ENCODE measurements at places on chromosomes 16 and 17.

DNA sequence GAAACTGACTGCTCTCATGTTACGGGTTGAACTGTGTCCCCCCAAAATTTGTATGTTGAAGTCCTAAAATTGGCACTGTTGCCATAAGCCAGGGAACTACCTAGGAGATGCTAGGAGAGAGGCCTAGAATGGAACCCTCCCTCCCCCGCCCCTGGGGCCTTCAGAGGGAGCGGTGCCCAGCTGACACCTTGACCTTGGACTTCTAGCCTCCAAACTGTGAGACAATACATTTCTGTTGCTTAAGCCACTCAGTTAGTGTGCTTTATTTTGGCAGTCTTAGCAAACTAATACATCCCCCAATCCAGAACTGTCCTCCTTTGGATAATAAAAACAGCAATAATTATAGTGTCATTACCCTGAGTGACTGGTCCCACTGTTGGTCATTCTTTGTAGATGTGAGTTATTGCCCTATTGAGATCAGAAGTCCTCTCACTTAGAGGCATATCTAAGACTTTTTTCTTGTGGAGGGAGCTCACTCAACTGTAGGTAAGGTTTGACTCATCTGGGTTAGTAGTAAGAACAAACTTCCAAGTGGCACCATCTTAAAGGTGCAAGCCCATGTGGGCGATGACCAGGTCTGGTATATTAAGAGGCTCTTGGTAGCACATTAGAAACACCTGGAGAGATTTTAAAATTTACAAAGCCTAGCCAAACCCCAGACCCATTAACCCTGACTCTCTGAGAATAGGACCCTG lies 93.0 kb upstream of the HLF start:
- no peak for DNase-seq

DNA sequence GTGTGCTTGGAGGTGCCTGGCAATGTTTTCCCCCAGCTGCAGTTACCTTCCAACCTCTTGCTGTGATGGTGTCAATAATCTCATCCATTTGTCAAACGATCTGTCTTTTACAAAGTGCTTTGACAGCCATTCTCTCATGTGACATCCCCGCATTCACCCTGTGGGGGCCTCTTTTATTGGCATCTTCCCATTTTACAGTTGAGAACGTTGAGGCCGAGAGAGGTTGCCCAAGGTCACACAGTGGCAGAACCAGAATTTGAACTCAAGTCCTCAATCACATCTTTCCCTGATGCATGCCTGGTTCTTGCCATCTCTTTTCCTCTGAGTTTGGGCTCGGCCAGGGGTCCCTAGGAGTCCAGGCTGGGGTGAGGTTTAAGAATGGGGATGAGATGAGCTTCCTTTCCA lies 1.5 kb downstream of the TAOK2 start:
- DNase-seq = no peak

DNA sequence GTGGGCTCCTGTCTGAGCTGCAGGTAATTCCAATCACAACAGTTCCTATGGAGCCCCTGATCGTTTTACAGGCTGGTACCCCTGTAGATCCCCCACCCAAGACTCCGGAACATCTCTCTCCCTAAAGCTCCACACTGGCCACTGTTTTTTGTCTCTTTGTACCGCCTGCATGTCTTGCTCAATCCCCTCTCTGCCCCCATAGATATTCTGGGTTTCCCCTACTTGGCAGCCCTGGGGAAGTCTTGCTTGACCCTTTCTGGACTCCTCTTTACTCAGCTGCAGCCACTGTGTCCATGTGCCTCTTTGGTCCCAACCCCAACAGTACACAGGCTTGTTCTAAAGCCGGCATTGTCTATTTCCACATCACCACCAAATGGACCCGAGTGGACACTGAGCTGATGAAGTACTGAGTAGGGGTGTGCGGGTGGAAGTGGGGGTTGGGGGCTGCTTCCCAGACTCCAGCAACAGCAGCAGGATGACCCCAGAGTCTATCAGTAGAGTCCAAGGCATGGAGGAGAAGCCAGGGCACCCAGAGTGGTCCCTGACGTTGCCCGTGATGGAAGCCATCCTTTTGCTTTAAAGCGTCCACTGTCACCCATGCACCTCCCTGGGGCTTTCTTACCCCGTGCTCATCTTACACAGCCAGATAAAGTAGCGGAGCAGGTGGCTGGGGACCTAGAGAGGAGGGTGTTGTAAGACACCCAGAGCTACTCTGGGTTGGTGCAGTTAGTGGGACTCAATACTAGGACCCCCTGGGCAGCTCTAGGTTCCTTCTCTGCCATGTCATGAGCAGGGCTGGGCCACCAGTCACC lies 6.4 kb downstream of the CD300LB start:
- DNase-seq = no peak

GRCh38 chr16:30416624-30417528 lies 9.5 kb downstream of the ZNF771 start:
- DNase-seq = peak; percentile 28

- DNase-seq = no peak
Measured at GRCh38 chr17:38533241-38533640, 72.5 kb downstream of the SRCIN1 start.

- DNase-seq = peak; percentile 75
Measured at GRCh38 chr16:83956336-83957289, 3.6 kb downstream of the OSGIN1 start.

- no peak for DNase-seq
Measured at GRCh38 chr16:35741546-35741945, 2282.1 kb downstream of the TP53TG3F start.

DNA sequence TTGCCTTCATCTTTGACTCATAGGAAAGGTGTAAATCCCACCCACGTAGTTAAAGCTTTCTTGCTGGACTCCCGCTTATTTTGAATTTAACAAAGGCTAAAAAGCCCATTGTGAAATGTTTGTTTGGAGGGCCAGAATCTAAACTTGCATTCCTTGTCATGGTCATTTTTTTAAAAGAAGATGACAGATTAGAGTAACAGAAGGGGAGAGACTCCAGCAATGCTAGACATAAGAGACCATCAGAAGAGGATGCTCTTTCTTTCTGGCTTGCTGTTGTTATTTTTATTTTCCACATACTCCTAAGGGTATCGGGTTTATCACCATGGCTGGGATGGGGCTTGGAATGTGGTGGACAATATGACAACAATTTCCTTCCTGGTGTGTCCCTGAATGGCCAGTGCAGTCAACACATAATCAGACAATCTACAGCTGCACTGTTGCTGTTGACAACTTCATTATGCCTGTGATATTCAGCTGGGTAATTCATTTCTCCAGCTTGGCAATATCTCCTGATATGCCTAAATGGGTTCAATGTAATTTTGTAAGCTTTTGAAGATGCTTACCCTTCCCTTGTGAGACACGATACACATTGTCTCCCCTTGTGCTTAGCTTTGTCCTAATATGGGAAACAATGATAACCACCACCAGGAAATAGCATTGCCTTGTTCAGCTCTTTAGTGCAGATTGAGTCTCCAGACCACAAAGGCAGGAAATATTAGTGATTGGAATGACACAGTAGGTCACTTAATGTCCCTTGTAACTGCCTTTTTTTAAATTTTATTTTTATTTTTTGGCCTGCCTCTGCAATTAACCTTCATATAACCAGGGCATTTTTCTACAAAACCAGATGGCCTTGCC lies 164.3 kb downstream of the ANKFN1 start:
- DNase-seq = no peak

DNA sequence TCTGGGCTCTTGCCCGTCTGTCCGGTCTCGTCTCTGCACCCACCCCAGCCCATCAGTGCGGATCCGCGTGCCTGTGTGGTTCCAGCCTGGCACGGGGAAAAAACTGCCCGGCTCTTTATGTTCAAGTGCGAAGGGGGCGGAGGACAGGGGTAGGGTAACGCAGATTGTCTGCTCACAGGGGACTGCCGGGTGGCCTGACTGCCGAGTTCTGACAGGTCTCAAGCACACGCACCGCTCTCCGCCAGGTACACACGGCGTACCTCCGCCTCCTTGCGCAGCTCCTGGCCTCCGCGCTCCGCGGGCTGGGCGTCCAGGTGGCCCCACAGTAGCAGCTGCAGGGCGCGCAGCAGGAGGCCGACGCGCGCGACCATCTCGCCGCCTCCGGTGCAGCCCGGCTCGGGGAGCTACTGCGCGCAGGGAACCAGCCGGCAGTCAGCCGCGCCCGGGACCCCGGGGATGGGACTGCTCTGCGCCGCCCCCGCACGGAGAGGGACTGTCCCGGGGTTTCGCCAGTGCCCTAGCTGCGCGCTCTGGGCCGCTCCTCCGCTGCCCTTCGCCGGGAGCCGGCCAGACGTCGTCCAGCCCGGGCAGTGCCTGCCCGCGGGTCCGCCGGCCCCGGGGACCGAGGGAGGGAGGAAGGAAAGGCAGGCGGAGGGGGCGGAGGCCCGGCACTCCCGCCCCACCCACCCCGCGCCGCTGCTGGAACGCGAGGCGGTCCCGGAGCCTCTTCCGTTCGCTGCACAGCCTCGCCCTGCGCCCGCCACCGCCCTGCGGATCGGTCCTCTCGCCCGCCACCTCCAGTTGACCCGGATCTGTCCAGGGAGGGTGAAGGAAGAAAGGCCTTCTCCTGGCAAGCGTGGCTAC lies at the start of gene MMP28:
Gene MMP28, minus strand, starts transcription at position 635 of the 864 bp plus-strand sequence. Its CDS starts 264 bp downstream, at position 371.
- peak; percentile 54 for DNase-seq

- peak; percentile 98 for DNase-seq
Measured at GRCh38 chr16:55480228-55480655, 1.2 kb downstream of the MMP2 start.

GRCh38 chr16:49756775-49757558 lies 98.9 kb downstream of the ZNF423 start:
- DNase-seq = peak; percentile 31

DNA sequence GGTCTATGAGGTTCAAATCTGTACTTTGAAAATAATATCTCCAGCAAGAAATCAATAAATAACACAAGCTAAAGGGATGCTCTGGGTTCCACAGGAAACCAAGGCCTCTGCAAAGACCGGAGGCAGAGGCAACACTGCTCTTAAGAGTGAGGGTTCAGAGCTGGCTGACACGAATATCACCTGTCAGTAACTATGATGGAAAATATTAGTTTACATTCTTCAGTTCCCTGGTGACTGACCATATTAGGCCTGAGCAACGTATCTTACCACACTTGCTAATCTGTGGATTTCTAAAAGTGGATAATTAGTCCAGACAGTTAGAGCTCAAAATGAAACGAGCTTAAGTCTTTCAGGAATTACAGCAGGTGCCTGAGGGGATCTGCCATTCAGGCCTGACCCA lies 459.3 kb downstream of the HS3ST3B1 start:
- DNase-seq = no peak

GRCh38 chr16:55964923-55965475 lies 89.8 kb upstream of the CES5A start:
- no peak for DNase-seq

DNA sequence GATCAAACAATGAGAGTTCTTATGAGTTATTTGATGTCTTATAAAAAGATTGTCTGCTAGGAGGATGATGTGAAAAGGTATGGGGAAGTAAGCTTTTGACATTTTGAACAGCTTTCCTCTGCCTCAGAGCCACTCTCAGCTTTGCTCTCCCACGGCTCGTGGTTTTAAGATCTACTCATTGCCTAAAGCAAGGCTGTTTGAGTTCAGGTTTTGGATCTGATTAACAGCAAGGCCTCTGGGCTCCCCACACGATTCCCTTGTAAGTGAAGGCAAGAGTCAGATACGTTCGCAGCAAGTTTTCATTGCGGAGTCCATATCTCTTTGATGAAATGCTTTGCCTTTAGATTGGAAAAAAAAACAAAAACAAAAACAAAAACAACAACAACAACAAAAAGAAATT lies 515.0 kb upstream of the SALL1 start:
- DNase-seq = peak; percentile 21

- DNase-seq = peak; percentile 81
Measured at GRCh38 chr16:84829168-84829965, 9.6 kb downstream of the CRISPLD2 start.

GRCh38 chr17:29758255-29758654 lies 135.5 kb upstream of the CORO6 start:
- DNase-seq = no peak

- DNase-seq = no peak
Measured at GRCh38 chr16:68750193-68750695, 13.2 kb downstream of the CDH1 start.

- DNase-seq = no peak
Measured at GRCh38 chr17:52227926-52228325, 69.4 kb upstream of the CA10 start.

GRCh38 chr17:39230361-39230760 lies 4.6 kb upstream of the STAC2 start:
- DNase-seq = no peak

DNA sequence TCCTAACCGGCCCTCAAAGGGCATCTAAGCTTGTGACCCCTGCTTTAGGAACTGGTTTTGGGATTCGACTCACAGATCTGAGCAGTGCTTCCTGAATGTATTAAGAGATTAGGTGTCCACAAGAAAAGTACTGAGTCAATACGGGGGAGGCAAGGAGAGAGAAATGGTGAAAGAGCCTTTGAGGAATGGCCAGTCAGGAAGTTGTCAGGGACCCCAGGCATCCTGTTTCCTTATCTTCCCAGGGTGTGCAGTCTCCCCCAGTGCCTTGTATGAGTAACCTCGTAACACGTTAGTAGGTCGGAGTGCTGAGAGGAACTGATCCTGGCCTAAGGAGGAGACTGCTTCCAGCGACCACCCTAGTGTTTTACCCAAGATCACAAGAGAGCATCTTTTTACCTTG lies 16.4 kb upstream of the TMED6 start:
- DNase-seq = peak; percentile 32
